ENCODE measurements at places on chromosomes 7 and 10.

- DNase-seq: no peak
These were observed 12.0 kb upstream of the CALML5 start for GRCh38 chr10:5511231-5511884.

DNA sequence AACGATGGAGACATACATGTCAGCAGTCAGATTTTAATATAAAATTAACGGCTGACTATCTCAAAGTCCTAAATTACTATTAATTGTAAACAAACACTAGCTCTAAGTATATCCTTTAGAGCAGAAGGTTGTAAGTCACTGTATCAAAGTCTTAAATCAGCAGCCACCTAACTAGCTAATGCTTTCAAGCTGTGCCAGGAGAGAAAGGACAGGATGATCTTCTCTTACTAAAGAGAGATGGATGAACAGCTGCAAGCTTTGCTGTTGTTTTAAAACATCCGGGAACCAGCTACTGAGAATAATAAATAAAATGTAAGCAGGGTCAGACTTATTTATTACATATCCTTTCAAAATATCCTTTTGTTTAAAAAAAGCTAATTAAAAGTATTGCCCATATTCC is 24.0 kb upstream of the ABLIM1 start:
- DNase-seq: no peak

- DNase-seq: no peak
These were observed 73.9 kb downstream of the BICC1 start for GRCh38 chr10:58586282-58587245.

- DNase-seq: no peak
These were observed 35.0 kb upstream of the CPXM2 start for GRCh38 chr10:123926401-123927264.

DNA sequence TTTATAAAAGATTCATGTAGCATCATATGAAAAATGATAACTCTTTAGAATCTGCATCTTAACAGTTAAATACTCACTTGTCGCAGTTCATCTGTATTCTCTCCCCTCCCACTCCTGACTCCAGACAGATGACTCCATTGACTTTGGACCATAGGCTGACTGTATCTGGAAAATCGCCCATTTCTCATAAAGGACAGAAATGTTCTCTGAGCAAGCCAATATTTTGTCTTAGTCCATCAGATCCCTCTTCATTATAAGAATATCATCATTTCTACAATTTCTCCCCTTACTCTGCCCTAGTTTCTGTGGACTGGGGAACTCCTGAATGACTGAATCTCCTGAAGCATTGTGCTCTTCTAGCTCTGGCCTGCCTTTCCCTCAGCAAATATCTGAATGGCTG is 125.4 kb downstream of the SEMA3D start:
- no peak for DNase-seq

Measured in right renal pelvis (tissue), 4 donors.